RWPE2 (cell line): ENCODE measurements at places on chromosomes 1 and 21.

- no peak for DNase-seq
These were observed 4.0 kb downstream of the RNF207 start for GRCh38 chr1:6209661-6210580.

DNA sequence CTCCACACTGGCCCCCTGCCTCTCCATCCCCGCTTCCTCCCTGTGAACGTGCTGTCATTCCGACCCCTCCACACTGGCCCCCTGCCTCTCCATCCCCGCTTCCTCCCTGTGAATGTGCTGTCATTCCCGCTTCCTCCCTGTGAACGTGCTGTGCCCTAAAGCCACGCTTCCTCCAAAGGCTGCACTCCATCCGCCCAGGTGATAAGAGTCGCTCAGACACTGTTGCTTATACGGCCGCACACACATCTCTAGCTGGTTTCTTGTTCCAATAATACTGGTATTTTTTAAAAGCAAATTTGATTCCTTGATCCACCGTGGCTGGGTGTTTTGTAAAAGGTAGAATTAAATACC, 39.3 kb upstream of the TSPEAR start:
- peak; percentile 38 for DNase-seq

GRCh38 chr1:152758636-152759035, 811 bp downstream of the KPRP start:
- no peak for DNase-seq

- DNase-seq: no peak
These were observed 97.7 kb downstream of the PIGK start for GRCh38 chr1:77121503-77121902.

DNA sequence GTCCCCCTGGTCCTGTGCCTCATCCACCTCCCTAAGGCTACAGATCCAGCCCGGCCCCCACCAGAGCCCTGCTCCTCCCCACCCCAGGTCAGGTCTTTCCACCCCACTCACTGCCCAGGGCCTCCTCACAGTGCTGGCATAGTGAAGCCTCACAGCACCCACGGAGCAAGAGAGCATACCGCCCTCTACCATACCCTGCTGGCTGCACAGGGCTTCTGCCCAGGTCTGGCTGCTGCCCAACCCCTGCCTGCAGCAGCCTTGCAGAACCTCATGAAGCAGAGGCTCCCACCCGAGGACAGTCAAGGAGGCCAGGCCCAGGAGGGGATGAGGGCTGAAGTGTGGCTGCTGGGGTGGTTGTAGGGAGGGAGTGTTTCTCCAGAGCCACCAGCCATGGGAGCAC, 19.7 kb upstream of the ARF1 start:
- no peak for DNase-seq

GRCh38 chr1:248686815-248687214, 15.8 kb downstream of the OR14I1 start:
- DNase-seq: no peak

GRCh38 chr1:9410737-9411297, 118.1 kb downstream of the SPSB1 start:
- no peak for DNase-seq

DNA sequence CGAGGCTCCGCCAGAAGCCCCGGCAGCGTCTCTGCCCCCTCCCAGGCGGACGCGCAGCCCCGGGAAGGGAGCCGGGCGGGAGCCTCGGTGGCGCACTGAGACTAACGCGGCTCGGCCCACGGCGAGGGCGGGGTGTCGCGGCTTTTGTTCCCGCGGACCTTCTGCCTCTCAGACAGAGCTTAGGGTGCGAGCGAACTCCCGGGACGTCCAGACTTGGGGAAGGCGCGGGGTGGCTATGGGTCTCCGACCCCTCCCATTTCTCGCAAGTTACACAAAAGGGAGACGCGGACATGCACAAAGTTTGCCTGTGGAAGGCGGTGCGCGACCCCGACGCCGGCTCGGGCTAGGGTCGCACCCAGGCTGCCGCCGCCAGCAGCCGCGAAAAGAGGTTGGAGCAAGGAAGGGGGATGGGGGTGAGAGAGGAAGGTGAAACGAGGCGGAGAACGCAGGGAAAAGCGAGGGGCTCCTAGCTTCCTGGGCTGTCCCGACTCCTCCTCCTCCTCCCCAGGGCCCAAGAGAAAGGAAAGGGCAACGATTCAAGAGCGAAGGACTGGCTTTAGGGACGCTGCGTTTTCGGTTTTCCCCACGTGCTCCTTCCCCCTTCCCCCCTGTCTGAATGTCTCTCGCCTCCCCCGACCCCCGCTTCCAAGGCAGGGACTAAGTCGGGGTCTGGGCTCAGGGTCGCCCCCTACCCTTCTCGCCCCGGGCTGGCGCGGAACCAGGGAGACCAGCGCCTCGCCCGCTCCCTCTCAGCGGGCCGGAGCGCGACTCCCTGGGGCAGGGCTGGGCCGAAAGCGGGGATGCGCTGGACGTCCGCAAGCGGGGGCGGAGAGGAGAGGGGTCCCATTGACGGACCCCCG, 729 bp downstream of the APP start:
- peak; percentile 64 for DNase-seq

DNA sequence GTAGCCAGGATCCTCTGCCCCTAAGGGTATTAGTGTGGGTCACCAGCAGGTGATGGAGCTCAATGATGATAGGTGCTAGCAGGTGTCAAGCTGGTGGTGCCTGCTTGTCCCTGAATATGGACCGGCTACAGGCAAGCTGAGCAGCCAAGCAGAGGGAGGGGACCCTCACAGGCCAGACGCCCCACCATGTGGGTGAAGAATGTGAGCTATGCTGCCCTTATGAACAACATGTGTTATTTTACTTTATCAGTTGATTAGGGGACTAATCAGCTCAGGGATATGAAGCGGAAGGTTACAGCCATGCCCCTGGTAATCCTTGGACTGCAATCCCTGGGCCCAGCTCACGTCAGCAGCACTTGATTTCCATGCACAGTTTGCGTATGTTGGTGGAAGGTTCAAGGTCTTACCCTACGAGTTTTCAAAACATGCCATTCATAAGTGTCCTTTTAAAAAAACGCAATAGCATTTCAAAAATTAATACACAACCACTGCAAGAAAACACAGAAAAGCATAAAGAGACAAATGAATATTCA, 106.0 kb downstream of the CDC7 start:
- no peak for DNase-seq

GRCh38 chr1:26759531-26759930, 28.2 kb upstream of the PIGV start:
- no peak for DNase-seq

DNA sequence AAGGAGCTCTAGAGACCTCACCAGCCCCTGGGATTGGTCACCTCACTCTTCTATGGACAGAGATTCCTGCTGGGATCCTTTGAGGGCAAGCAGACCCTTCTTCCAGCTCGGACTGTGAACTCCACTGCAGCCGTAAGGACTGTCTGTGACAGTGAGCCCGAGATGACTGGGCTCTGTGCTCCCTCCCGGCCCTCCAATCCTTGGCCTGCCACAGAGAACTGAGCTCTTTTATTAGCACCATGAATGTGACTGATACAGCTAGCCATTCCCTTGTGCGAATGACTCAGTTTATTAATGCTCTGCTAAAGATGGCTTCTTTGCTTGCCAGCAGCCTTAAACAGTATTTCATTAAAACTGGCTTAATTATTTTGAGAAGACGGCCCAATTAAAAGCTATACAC, 194.6 kb upstream of the LMO4 start:
- DNase-seq: no peak

DNA sequence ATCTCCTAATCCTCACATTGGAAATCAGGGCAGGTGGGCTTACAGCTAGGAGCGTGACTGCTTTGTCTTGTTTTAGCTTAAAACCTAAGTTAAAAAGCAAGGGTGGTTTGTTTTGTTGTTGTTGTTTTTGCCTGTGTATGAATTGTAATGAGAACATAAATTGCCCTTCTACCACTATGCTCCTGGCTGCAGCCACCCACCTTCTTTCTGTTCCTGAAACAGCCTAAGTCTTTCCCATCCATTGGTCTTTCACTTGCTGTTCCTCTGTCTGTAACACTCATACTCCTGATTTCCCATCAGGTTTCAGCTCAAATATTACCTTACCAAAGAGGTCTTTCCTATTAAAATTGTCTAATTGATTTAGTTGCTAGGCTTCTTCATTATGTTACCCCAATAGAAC, 604 bp upstream of the TMEM79 start:
- DNase-seq: no peak

DNA sequence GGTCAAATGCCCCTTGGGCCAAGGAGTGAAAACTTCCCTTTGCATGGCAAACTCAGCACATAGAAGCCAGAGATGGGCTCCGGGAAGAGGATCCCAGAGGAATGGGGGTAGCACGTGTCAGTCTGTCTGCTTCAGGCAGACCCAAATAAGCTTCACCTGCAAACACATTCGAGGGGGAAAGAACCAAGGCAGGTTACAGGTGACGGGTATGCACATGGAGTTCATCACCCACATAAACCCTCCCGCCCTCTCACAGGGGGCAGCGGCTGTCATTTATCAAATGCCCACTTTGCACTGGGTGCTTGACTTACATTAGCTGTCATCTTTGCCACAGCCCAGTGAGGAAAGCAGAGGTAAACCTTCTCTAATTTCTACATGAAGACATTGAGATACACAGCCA, 73.0 kb upstream of the TLR5 start:
- DNase-seq: no peak

DNA sequence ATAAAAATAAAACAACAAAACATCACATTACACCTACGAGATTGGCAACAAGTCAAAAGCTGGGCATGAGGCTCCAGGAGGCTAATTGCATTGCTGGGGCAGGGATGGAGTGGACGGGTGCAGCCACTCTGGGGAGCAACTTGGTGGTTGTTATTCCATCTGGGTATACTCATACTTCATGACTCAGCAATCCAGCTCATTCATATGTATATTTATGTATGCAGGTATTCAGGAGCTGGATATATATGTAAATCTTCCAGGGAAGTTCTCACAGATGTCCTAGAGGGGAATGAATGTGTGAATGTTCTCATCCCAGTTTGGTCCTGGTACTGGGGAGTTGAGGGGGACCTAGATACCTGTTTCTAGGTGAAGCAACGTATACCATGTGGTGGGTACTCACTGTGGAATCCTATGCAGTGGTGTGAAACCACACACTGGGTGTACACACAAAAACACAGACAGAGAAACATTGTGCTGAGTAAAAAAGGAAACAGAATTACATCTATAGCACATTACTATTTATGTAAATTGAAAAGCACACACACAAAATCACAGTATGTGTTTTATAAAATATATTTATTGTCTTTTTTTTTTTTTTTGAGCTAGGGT, 79.7 kb upstream of the RAB4A start:
- DNase-seq: no peak

DNA sequence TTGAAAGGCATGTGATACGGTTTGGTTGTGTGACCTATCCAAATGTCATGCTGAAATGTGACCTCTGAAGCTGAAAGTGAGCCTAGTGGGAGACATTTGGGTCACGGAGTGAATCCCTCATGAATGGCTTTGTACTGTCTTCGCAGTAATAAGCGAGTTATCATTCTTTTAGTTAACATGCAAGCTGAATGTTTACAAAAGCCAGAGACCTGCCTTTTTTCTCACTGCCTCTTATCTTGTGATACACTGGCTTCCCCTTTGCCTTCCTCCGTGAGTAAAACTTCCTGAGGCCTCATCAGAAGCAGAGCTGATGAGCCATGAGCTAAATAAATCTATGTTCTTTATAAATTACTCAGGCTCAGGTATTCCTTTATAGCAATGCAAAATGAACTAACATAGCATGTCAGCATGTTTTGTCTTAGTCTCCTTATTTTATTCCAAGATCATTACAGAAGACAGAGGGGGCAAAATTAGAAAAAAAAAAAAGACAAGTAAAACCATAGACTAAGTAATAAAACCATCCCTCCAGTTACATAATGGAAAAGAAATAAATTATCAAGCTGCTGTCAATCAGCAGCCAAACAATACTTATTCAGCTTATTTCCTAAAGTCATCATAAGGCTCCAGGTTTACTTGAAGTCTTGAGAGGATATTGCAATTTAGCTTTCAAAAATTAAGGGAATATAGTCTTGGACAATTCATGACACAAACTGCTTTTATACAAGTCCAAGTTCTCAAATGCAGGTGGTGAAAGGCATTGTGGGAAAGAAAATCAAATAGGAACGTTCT, 12.1 kb downstream of the RGS18 start:
- no peak for DNase-seq

DNA sequence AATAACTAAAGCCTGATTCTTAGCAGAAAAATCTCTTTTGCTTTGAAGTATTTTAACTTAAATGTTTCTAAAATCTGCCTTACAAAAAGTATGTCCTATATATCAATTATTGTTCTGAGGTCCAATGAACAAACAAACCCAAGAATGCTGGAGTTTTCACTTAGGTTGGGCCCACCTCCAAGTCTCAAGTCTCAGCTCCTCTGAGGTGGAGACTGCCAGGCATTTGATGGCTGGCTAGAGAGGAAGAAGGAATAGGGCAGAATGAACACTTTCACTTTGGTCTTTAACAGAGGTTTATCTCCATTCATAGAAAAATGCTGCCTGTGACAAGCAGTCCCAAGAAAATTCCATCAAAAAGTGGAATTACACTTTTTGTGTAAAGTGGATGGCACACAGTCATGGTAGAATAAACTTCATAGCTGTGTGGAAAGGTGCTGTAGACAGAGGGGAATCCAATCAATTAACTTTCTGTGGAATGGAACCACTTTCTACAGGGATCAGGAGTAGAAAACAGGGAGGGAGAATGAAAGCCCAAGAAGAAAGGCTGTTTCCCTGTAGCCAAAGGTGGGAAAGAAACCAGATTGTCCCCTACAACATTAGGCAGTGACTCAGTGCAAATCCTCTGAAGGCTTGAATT, 349.4 kb upstream of the RUNX1 start:
- no peak for DNase-seq

DNA sequence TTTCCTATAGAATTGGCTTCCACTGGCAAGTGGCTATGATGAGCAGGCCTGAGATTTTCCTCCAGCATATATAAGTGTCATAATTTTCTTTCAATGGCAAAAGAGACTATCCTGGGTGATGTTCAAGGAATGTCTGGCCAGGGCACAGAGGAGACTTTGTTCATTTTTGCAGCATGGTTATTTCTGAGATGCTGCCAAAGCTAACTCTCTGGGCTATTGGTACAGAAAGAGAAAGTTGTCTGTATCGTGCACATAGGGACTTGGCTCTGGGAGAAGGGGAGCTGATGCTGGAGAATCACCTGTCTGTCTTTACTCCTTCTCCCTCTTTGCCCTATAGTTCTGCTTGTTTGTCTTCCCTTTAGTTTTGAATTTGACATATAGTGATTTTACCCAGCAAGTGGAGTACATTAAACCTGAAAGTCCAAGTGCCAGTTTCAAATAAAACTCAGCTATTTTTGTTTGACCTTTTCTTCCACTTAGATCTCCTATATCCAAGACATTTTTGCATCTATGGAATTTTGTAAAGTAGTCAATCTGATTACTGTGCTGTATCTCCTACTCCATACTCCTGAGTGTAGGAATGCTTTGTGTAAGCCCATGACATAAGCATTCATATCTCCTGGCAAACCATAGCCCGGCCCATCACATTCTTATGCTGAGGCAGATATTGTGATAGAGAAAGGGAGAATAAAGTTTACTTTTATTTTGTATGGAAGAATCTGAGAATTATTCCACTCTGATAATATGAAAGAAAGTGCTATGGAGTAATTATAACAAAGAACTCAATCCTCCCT, 3.9 kb downstream of the FNDC7 start:
- DNase-seq: no peak
